Fibroblast of villous mesenchyme (primary cell): ENCODE measurements at places on chromosomes 7 and 10.

- DNase-seq: no peak
Measured at GRCh38 chr7:27487509-27487908, 175.2 kb downstream of the HIBADH start.

- no peak for DNase-seq
Measured at GRCh38 chr7:25952261-25953057, 199.5 kb upstream of the NFE2L3 start.

DNA sequence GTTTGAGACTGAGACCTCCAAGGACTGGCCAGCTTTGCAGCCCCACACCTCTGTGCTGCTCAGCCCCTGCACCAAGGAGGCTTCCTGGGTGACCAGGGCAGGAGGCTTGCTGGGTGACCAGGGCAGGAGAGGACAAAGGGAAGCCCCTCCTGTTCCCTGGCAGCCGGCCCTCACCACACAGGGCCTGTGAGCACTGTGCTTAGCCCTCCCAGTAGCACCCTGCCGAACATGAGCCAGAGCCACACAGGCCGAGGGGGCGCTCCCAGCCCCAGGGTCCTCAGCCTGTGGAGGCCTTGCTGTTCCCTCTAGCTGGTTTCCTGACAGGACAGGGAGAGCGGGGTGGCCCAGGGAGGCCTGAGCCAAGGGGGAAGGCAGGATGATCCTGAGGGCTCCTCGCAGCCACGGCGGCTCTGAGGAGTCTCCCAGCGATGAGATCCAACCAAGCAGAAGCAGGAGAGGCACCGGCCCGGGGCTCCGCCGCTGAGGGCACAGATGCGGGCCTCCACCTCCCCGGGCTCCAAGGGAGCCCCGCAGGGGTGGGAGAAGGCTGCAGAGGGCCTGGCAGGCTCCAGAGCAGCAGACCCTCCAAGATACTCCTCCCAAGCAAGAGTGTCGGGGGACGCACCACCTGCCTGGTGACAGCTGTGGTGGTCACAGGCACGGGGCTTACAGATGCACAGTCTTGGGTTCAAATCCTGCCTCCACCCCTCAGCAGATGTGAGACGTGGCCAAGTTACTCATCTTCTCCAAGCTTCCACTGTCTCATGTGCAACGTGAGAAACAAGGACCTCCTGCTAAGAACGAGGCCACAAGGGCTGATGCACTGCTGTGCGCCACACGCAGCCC is 22.5 kb downstream of the WDR86 start:
- no peak for DNase-seq

DNA sequence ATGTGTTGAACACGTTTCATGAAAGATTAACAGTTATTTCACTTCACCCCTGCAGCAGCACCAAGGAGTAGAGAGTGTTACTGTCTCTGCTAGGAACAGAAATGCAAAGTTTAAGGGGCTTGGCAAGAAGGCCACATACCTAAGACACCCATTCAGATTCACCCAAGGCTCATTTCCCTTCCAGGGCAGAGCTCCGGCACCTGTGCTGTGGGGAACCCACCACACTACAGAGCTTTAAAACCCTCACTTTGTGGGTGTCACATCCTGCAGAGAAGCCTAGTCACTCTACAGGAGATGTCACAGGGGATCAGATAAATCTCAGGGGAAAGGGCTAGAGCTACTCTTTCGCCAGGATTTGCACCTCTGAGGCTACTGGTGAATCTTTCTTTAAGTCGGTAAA is 176.1 kb upstream of the KLF6 start:
- DNase-seq: no peak

GRCh38 chr10:42982891-42983506 is 93.9 kb upstream of the RET start:
- no peak for DNase-seq

DNA sequence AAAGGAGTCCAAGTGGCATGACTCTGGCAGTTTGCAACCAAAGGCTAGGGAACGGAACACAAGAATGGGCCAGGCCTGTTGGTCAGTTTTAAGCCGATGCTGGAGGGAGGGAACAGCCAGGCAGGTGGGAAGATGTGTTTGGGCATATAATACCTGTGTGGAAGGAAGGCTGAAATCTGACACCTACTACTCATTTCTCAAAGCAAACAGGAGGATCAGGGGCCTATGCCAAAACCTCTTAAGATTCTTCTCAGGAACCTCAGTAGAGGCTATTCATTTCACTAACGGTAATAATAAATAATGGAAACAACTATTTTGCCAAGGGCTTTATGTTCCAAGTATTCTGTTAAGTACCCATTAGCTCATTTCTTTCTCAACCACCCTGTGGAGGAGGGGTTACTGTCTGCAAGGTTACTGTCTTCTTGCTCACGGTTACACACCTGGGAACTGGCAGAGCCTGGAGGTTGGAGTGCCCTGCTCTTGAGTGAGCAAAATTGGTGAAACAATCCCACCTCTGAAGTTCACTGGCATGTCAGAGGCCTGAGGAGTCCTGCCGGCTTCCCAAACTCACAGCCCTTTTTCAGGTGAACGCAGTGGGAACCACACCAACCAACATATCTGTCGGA is 35.5 kb downstream of the GOT1 start:
- no peak for DNase-seq
